ENCODE measurements at places on chromosomes 1 and 21.

DNA sequence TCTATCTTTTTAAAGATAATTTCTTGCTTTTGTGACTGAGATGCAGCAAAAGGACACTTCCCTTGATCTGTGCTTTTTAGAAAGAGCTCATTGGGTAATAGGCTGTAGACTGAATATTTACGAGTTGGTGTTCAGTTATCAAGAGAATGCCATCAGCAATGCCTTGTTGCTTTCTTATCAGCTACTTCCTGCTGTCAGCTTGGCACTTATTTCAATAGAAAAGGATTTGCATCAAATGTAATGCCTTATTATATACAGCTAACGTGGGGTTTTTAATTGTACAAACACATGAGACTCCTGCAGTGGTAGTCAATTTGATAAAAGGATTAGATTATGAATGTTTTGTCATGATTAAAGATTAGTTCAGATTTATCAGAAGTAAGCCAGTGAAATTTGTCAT is 122.2 kb downstream of the ADGRL2 start:
- no peak for DNase-seq

DNA sequence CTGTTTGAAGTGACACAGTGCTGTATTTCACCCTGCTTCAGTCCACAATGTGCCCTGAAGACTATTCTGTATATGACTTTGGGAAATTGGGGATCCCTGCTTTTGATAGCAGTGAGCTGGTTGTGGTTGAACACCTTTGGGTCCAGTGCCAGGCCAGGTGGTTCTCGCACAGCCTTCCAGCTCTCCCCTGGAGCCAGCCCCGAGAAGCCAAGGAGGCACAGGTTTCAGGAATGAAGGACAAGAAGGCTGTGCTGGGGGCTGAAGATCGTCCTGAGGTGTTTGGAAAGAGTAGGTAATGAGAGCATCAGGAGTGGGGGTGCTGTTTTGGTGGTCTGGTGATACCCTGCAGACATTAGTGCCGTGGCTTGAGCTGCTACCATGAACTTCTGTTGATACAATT is 131.4 kb upstream of the COL6A1 start:
- DNase-seq, result no peak

GRCh38 chr1:23296931-23297330 is 47.2 kb downstream of the HNRNPR start:
- DNase-seq, result no peak

DNA sequence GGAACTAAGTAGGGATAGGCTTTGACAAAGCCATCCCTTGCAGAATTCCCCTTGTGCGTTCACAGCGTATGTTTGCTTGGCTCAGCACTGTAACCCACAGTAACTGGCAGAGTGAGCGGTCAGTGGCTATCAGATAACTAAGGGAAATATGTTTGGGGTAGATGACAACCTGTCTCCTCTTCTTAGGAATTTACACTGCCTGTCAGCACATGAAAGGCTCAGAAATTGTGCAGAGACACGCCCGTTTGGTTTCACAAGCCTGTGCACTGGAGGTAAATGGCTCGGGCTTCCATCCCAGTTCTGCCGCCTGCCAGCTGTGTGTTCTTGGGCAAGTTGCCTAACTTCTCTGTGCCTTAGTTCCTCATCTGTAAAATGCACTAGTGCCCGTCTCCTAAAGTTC is 101.2 kb downstream of the PRDM2 start:
- no peak for DNase-seq

DNA sequence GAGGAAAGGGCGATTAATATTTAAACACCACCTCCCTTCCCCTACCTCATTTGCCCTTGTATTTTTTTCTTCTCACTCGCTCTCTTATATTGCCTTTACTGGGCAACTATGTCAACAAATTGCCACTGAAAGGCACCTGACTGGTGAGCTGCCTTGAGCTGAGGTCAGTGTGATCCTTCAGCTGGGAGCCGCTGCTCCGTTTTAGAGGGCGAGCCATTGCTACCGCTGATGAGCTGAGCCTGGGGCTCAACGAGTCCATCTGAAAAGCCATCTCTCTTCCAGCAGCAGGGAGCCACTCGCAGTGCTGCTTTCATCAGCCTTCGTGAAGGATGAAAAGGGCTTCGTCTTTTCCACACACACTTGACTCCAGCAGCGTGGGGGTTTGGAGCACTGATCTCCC is 108.0 kb upstream of the KIF26B start:
- DNase-seq, result no peak
